ENCODE measurements at places on chromosomes 2 and 18.

GRCh38 chr2:153717060-153717459, 154.7 kb upstream of the GALNT13 start:
- DNase-seq: no peak

DNA sequence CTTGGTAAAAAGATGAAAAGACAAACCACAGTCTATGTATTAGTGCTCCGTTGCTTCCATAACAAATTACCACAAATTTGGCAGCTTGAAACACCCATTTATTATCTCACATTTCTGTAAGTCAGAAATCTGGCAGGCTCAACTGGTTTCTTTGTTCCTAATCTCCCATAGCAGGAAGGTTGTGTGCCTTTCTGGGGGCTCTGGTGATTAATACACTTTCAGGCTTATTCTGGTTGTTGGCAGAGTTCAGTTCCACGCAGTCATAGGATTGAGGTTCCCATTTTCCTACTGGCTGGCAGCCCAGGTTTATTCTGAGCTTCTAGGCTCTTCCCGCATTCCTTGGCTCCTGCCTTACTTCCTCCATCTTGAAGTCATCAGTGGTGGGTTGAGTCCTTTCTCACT, 189.3 kb downstream of the ANAPC1 start:
- peak; percentile 86 for DNase-seq

GRCh38 chr18:54173980-54174630, 50.4 kb downstream of the MBD2 start:
- no peak for DNase-seq

DNA sequence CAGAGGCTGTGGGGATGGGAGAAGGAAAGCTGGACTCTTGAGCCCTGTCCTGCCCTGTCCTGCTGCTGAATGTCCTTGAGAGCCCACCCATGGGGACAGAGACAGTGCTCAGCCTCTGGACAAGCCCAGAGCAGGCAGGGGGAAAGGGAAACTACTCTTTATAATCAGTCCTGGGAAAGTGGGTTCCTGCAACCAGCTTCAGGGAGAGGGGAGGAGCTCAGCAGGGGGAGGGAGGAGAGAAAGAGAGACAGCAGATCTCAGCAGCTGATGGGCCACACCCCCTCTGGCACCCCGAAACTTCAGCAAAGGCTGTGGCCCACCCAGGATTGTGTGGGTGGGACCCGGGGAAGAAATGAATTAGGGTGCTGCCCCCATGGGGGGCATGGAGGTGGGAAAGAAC, 11.6 kb downstream of the ECEL1 start:
- DNase-seq: no peak

DNA sequence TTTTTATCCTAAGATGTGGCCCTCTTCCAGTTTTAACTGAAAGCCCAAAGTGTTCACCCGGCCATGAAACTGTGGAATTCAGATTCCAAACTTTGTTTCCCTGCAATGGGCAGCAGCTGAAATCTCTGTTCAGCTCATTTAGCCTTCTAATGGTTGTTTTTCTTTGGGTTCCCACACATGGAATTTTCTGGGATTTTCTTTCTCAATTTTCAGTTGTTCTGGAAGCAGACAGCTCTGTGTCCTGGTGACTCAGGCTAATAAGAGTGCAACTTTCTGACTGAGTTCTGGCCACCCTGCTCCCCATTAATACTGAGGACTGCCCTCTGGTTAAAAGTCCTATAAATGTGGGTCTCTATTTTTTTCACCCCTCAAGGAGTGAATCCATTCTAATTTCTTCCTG, 78.5 kb downstream of the PMS1 start:
- DNase-seq: no peak

GRCh38 chr18:8957731-8958130, 144.8 kb upstream of the NDUFV2 start:
- DNase-seq: no peak

DNA sequence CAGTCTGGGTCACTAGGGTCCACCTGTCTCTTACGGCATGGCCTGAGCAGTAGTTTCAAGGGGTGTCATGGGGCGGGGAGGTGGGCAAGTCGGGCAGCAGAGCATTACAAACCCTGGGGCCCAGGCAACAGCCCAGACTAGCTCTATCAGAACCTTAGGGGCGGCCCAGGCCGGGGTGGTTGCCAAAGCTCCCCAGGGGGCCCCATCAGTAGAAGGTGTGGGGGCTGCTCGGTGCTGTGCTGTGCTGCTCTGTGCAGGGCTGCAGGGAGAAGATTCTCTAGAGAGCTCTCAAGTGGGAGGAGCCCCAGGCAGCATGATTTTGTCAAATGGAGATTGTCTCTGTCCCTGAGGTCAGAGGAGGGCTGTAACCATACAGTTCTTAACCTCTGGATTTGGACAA, 36.4 kb upstream of the SLC14A1 start:
- no peak for DNase-seq

GRCh38 chr18:44840058-44840790, 159.5 kb downstream of the SETBP1 start:
- no peak for DNase-seq

GRCh38 chr18:59624369-59624765, 72.9 kb downstream of the CCBE1 start:
- no peak for DNase-seq

DNA sequence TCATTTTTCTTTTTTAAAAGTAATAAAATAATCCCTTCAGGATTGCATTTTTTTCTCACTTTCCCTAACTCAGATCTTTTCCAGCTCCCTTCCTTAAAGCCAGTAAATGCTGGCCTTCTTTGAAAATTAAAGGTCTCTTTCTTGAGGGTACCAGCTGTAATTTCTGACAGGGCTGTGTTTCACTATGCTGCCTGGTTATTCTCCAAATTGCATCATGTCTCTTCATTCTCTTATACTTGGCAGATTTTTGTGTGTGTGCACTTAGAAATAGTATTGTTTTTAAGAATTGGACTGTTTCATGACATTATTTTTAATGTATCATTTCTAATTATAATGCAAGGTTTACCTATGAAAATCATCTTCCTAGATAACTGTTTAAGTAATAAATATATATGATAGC, 72.0 kb upstream of the EPB41L5 start:
- DNase-seq: no peak

DNA sequence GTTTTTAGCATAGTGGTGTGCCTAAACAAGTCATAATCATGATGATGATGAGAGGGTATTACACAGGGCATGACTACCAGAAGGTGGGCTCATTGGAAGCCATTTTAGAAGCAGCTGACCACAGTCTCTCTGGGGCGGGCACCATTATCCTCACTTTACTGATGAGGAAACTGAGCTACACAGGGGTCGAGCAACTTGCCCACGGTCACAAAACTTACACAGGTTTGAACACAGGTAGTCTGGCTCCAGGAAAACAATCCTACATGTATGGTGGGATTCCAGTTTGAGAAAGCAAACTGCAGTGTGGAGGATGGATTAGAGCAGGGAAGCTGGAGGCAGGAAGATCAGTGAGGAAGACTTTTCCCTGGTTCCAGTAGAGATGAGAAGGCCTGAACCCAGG, 6.2 kb downstream of the RHOB start:
- DNase-seq: no peak

DNA sequence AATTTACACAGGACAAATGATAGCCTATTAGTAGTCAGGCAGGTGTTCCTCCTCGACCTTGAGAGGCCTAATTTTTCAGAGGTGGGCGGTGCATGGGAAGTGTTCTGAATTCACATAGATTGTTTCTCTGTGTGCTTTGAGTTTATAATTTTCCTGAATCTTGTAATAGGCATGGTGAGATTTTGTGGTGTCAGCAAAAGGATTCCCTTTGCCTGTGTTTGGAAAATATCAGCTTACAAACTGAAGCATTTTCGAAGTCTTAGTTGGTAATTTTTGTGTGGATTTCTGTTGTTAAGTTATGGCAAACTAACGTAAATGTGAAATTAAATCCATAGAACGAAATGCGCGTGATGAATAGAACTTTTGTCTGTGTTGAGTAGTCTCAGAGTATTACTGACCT, 194.0 kb upstream of the RBMS1 start:
- no peak for DNase-seq

- DNase-seq: no peak
These were observed 5.3 kb downstream of the GPC1 start for GRCh38 chr2:240440704-240441320.

GRCh38 chr18:74945774-74946545, 263.0 kb downstream of the PTGR3 start:
- no peak for DNase-seq

DNA sequence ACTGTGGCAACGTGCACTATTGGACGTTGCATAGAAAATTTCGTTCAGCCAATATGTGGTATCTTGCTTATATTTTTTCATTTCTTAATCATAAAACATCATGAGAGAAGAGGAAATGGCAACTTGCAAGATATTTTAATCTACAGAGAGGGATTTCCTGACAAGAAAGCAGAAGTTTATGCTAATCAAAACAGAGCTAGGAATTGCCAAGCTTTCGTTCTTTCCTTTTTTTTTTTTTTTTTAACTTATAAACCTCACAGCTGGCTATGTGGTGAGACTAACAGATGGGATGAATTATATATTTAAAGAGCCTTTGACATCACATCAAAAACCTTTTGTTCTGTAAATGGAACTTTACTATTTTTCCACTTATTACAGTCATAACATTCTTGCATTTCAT, 1136.9 kb upstream of the TMEFF2 start:
- DNase-seq: no peak

GRCh38 chr2:199744724-199745123, 106.3 kb downstream of the FTCDNL1 start:
- no peak for DNase-seq

DNA sequence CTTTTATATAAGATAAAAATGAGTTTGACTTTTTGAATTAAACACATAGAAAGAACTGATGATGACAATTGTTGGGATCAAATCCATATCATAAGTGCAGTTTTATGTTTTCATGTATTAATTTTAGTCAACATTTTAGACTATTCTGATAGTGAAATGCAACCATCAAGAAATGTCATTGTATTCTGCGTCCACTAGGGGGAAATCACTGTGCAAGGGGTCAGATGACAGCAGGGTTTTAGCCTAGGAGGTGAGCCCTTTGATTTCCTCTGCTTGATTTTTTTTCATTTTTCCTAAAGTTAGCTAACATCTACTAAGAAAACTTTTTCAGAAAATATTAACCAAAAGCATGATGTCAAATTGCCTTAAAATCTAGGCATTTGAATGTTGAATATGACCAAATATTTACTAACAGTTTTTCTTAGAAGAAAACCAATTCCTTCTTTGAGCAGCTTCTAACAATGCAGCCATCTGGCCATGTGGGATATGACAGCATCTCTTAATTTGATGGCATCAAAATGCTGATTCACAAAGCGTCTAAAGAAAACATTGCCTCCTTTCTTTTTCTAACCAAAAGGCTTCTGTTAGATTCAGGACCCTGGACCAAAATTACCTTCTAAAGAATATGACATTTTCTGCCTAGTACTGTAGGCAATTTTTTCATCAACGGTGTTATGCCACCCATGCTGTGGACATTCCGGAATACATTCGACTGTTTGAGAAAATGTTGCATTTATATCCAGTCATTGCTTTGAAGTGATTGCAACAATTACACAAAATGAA, 141.5 kb downstream of the SPHKAP start:
- peak; percentile 4 for DNase-seq

- DNase-seq: no peak
These were observed 1357.9 kb upstream of the CELF4 start for GRCh38 chr18:38923540-38923939.

GRCh38 chr2:65656160-65656718, 223.8 kb upstream of the SPRED2 start:
- no peak for DNase-seq

GRCh38 chr2:85188852-85189251, 55.7 kb downstream of the TCF7L1 start:
- DNase-seq: no peak

DNA sequence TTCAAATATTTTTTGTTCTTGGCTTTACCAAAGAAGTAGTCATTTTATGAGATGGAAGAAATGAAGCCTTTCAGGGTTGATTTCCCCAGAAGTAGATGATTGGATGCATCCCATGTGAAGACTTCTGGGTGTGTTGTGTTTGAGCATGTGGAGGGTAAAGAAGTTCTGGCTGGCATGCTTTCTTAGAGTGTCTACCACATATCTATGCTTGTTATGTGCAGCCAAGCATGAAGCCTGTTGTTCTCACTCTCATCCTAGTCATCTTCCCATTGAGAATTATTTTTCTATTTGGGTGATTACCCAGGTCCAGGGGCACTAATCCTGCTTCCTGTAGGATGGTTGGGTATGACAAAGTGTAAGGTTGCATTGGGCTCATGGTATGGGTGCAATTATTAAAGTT, 472.9 kb downstream of the PTPRM start:
- no peak for DNase-seq

- DNase-seq: no peak
These were observed 367.8 kb upstream of the HS6ST1 start for GRCh38 chr2:128686497-128686859.

DNA sequence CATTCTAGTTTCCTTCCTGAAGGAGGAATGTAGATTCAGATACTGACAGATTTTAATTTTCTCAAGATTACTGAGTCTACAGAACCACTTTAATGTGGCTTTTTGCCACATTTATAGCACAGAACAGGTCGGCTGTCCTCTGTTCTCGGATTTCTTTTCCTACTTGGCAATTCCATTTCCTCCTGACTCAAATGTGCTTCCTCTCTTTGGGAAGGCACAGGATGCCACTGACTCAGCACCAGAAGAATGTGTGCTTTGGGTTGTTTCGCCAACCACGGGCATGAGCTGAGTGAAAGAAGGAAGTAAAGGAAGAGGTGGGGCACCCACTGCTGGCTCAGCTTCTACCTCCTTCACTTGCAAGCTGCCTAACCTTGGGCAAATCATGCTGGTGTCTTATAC, 970.6 kb upstream of the ACVR2A start:
- DNase-seq: peak; percentile 11

DNA sequence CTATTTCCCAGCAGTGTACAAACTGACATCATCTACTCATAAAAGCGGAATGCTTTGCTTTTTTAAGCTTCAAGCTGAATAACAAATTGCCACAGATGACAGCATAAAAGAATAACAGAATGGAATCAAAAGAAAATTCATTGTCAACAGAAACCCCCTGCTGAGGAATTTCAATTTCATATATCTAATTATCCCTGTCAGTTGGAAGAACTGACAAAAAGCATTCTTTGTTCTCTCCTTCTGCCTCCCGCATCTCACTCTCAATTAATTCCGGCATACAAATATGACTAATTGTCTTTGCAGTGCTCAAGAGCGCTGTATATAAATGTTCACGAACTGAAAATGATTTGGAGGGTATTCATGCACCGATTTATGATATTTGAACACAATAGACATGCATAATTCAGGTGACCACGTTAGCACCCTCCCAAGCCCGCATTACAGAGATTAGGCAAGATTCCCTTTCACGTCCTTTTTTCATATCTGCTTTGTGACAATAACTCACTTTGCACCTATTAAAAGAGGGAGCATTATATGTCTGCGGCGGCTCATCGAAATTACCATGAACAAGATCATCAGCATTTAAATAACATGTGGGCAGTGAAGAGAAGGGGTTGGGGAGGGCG, 277.7 kb upstream of the SALL3 start:
- DNase-seq: no peak

- DNase-seq: no peak
These were observed 67.1 kb downstream of the CPS1 start for GRCh38 chr2:210623506-210623905.

GRCh38 chr2:180751306-180751920, 229.0 kb upstream of the UBE2E3 start:
- no peak for DNase-seq

Data from HFF-Myc (cell line).